ENCODE measurements at places on chromosomes 6 and 20.

- DNase-seq, result no peak
Measured at GRCh38 chr6:117272032-117272866, 6.9 kb downstream of the VGLL2 start.

DNA sequence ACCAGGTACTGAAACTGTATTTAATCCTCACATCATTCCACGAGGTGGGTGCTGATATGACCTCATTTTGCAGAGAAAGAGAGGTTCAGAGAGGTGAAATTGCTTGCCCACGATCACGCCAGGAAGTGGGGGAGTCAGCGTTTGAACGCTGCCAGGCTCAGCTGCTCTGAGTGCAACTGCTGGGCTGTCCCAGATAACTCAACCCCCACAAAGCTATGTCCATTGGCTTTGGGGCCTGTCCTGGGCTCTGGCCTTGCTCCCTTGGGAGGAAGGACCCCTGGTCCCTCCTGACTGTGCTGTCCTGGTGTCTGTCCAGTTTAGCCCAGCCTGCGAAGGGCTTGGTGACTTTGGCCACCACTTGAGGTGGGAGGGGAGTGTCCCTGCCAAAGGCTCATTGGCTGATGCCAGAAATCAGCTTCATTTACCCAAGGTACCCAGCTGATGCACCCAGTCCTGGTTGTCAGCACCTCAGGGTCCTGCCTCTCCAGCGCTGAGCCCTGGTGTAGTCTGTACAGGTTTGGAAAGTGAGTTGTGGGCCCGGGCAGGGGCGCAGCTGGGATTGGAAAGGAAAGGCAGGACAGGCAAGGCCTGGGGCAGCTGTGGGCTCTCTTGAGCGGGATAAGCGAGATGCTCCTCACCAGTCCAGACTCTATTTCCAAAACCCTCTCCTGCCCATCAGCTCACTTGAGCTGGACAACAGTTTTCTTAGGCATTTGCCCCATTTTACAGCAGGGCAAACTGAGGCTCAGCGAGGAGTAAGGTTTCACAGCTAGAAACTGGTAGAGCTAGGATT is 38.5 kb downstream of the SUN5 start:
- DNase-seq, result no peak

DNA sequence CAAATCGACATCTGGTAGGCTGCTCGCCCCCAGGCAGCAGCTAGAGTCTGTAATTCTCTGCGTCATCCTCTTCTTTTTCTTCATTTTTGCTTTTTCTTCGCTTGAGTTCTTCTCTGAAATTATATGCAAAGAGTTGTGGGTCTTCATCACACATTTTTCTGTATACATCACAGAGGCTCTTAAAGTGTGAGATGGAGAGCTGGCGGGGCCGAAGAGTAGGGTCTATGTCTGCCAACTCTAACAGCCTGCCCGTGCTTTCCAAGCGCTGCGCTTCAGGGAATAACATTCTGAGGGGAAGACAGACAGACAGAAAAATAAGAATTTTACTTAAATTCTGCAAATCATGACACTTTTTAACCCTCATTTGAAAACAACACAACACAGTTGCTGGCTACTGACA is 6.0 kb upstream of the CLDN20 start:
- DNase-seq, result no peak

GRCh38 chr6:139336488-139336887 is 38.0 kb downstream of the CITED2 start:
- DNase-seq, result no peak

DNA sequence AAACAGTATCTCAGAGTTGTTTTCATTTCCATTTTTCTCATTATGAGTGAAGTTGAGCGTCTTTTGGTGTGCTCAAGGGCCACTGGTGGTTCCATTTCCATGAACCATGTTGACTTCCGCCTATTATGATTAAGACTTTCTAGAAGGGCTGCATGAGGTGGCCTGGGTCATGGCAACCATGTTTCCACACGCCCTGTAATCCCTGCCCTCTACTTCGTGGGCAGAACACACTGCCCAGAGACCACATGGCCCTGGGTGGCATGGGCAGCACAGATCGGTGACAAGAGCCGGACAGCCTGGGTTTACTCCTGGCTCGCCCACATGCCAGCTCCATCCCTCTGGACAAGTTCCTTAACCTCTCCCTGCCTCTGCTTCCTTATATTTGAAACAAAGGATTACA is 14.8 kb downstream of the PRPH2 start:
- DNase-seq, result no peak

DNA sequence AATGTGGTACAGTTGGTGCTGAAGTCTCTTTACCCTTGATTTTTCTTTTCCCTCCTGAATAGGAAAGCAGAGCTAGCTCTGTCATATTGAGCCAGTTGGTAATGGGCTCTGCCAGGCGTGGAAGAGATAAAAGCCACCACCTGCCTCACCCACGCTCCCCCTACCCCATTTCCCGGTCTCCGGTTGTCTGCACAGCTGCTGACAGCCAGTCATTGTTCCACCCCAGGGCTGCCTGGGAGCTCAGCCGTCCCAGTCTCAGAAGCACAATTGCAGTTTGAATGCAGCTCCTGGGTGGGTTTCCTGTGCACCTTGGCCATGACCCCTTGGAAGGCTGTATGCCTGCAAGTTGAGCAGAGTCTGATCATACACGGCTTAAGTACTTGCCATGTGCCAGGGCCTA is 675.2 kb upstream of the FLRT3 start:
- DNase-seq, result no peak

DNA sequence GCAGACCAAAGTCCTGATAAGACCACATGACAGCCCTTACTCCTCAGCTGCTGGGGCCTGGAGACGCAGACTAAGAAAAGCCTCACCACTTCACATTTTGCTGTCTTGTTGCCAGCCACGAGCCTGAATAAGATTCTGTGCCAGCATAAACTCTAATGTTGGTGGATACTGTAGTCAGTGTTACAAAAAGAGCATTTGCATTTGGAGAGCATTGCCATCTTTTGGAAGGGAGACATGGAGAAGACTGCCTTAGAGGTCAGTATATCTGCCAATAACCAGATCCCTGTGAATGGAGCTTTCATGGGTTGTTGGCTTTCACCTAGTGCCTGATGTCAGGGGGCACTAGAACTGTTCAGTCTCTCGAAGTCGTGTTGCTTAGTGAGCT is 315.2 kb downstream of the ZFAND3 start:
- no peak for DNase-seq

DNA sequence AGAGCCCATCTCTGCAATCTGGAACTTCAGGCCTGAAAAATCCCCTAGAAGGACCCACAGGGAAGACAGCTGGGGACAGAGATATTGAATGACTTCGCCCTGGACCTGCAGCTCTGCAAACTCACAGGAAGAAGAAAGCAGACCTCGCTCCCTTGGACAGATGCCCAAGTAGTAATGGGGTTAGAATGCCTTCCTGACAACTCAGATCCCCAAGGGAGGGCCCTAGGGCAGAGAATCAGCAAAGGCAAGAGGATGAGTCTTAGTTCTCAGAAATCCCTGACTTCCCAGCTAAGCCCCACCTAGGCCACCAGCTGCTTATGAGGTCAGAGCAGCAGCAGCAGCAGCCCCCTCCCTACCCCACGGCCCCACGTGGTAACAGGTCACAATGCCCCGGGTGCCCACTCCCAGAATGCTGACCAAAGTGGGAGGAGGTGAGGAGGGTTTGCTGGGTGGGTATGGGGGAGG is at the start of gene C20orf141:
TSS of gene C20orf141 (plus strand) at position 401 of the 465 bp plus-strand sequence. CDS start 198 bp downstream, outside the sequence.
- DNase-seq, result no peak

DNA sequence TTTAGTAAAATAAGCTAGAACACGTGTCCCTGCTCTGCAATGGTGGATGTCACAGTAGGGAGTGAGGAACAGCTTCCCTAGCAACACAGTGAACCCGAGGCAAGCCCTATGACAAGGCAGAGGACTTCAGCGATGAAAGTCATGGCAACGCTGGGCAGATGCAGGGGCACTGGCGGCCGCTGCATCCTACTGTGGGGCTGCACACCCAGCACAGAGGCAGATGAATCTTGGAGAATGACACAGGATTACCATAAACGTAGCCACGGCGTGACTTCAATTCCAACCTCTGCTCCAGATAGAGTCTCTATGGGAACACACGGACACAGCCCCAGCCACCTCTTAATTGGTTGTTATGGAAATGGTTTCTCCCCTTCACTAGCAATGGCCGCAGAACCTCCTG is 64.2 kb downstream of the MYLK4 start:
- DNase-seq, result no peak

- DNase-seq, result no peak
Measured at GRCh38 chr6:22221630-22222029, 75.2 kb downstream of the PRL start.

GRCh38 chr20:38032585-38033329 is 499 bp downstream of the TTI1 start:
- DNase-seq, result no peak

DNA sequence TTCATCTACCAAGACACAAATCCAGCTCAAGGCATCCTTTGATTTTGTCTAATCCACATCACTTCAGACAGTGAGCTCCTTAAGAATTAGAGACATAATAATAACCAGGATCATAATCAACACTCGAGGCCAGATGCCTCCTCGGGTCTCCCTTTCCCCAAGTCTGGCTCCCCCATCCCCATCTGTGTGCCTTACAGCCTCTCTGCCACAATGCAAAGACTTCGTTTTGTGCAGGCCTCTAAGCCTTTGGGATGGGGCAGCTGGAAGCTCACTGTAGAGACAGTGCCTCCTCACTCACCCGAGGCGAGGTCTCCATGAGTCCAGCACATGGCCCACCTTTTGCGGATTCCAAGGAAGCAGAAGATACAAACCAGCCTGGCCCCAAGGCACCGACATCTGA is 30.3 kb downstream of the LRFN2 start:
- no peak for DNase-seq

- DNase-seq, result no peak
Measured at GRCh38 chr20:61442075-61442670, 190.1 kb downstream of the CDH4 start.

DNA sequence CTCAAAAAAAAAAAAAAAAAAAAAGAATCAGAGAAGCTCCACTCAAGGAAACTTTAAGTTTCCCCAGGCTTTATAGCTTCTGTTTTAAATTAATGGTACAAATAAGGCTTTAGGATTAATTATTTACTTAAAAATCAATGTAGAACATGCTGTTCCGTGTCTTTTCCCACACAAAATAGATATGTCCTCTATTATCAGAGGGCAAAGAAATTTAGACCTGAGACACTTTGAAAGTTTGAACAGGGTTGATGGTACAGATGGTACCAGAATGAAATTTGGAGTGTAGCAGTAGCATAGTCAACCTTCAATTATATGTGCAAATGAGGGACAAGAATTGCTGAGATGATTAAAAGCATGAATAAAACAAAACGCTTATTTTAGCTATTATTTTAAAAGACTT is 32.2 kb upstream of the REV3L start:
- DNase-seq, result no peak

- DNase-seq, result no peak
Measured at GRCh38 chr6:43796903-43797890, 27.2 kb downstream of the VEGFA start.

DNA sequence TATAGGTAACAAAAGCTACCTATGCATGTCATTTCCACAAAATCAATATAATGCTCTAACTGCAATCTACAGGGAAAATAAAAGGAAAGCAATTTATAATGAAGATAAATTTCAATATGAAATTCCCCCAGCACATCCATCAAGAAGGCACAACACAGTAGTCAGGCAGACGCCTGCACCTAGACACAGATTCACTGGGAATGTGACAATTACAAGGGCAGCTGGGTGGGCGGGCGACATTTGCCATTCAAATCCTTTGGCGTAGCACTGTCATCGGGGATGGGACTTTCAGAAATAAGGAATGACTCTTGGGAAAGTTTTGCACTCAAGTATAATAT is 60.4 kb downstream of the SULF2 start:
- no peak for DNase-seq

DNA sequence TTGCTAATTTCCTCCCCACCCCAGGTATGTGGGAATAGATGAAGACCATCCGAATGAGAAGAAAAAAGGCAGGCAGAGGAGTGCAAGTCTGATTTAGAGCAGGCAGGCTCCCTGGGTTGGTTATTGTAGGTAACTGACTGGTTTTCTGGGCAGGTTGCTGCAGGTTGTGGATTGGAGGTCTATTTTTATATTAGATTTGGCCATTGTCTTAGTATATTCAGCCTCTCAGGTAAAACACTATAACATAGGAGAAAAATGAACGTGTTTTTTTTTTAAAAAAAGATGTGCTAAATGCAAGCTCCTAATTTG is 492 bp upstream of the TBC1D7 start:
- DNase-seq, result no peak

DNA sequence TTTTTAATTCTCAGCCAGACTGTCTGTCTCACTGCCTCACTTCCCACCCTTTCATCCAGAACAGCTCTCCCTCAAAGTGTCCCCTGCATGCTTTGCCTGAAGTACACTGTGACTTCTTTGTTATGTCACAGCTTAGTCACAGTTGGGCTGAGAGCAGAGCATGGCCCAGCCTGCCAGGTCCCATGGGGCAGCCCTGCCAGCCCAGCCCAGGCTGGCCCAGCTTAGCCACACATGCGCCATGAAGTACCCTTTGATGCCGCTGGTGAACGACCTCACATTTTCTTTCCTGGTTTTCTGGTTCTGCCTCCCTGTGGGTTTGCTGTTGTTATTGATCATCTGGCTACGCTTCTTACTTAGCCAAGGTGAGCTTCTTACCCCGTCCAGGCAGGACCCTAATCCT is at the start of gene ADIG:
TSS of gene ADIG (plus strand) at position 185 of the 400 bp plus-strand sequence. CDS start at position 239, 54 bp downstream.
- DNase-seq, result no peak

DNA sequence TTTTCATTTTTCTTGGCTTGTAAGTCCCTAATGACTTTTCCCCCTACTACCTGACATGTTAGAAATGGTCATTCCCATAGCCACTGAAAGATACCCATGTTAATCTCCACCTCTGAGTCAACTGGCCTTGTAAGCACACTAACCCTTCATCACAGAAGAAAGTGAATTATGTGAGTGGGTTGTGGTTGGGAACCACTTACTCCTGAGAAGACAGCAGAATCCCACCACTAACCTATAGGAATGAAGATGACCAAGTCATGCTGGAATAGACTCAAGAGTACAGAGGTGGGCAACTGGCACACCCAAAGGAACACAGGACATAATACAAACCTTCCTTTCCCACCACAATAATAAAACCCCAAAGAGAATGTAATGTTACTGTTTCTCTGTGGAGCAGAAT is 30.1 kb downstream of the RAMACL start:
- no peak for DNase-seq

- DNase-seq, result no peak
Measured at GRCh38 chr20:15642676-15643075, 930.6 kb downstream of the KIF16B start.

- no peak for DNase-seq
Measured at GRCh38 chr6:31450751-31451150, 47.2 kb upstream of the MICB start.

GRCh38 chr6:116651916-116652315 is 16.6 kb downstream of the ZUP1 start:
- DNase-seq, result no peak

DNA sequence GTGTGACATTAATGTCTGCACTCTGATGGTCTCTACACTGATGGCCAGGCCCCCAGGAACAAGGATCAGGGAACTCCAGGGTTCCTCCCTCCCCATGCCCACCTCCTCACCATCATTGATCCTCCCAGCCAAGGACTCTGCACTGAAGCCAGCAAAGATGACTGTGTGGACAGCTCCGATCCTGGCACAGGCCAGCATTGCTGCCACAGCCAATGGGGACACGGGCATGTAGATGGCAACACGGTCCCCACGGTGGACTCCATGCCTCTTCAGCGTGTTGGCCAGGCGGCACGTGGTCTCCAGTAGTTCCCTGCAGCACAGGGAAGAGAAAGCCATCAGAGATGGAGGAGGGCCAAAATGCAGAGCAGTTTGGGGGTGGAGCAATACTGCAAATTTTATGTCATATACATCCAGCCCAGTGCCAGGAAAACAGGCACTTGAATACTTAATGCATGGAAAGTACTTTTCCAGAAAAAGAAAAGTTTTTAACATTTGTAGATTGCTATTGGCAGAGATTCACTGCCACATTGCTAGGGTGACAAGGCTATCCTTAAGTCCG is 27.2 kb downstream of the ACSS1 start:
- DNase-seq, result no peak
